G401 (cell line): ENCODE measurements at places on chromosomes 5 and 9.

DNA sequence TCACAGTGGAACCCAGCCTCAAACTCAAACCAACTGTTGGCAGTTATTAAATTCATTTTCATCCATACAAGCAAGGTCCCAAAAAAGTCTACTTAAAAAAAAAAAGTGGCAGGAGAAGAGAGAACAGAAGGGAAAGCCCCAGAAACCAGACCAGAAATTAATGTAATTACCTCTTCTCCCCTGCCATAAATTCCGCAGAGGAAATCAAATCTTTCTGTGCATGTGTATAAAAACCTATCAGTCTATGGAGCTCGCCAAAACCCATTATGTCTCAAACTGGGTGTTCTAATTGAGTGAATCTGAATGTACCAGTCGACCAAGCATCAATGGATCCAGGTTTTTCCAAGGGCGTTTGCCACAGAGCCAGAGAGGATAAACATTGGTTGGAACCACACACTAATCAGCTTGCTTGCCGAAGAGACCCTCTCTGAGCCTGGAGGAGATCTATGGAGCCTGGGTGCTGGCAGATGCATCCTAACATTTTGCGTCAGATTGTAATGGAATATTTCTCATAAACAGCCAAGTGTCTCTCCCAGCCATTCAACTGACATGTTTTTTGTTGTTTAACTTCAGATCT, 7.9 kb upstream of the HAND1 start:
- DNase-seq: no peak

DNA sequence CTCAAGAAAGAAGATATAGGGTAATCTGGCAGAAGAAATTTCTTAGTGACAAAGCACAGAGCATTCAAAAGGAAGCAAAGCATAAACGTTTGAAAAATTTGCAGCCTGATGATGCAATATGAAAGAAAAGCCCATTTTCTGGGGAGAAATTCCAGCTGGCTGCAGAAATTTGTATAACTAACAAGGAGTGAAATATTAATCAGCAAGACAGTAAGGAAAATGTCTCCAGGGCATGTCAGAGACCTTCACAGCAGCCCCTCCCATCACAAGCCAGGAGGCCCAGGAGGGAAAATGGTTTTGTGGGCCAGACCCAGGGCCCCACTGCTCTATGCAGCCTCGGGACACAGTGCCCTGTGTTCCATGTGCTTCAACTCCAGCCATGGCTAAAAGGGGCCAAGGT, 359.4 kb downstream of the HINT1 start:
- DNase-seq: no peak

DNA sequence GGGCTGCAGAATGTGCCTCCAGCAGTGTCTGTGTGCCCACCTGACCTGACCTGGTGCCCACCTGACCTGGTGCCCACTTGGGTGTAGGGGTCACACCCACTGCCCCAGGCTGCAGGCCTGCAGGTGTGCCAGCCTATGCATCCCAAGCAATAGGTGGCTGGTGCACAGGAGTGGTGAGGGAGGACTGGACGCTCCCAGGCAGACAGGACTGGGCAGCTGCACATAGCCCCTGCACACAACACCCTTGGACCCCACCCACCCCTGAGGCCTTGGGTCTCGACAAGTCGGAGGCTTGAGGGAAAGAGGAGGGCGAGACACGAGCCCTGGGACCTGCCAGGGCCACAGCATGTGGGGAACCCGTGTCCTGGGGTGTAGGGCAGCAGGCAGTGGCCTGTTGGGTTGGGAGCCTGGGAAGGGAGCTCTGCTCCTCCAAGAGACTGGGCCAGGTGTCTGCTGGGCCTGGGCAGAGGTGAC, 10.8 kb upstream of the NRARP start:
- no peak for DNase-seq

GRCh38 chr5:37121465-37121864, 127.7 kb downstream of the CPLANE1 start:
- no peak for DNase-seq

- no peak for DNase-seq
Measured at GRCh38 chr5:103408408-103408807, 149.8 kb downstream of the MACIR start.

GRCh38 chr9:88390371-88390990, 2.2 kb downstream of the SPIN1 start:
- no peak for DNase-seq

DNA sequence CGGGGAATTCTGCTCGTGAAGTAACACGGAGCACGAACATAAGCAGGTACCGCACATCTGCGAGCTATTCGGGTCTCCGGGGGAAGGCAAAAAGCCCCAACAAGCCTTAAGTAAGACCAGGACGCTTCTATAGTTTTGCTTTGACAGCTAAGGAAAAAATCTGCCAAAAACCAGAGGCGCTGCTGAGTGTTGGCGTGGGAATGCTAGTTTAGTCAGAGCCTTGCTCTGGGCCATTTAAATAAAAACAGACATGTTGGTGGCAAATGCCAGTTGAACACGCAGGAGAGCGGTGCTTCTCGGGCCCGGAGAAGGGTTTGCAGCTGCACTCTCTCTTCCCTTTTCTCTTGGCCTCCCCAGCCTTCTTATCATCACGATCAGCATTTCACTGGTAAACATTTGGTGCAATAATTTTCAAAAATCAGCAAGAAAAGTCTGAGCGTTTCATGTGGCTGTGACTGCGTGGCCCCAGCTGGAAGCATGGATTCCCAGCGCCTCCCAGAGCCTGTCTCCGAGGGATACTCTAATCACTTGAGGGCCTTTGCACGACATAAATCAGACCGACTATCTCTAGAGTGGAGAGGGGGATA, 6.4 kb upstream of the NOTCH1 start:
- no peak for DNase-seq

- no peak for DNase-seq
Measured at GRCh38 chr5:151271336-151271735, 18.4 kb downstream of the GM2A start.

DNA sequence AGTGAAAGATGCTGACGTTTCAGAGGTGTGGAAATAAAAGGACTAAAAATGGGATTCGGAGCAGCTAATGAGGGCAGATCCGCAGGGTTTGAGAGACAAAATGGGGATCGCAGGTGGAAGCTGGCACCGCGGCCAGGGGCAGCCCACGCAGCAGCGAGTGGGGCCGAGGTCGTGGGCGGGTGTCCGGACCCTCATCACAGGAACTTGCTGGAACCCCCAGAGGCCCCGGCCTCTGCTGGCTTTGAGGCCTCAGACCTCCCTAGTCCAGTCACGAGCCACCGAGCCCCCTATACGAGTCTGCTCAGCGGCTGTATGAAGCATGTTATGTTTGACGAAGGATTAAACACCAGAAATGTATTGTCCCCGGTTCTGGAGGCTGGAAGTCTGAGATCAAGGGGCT, 45.8 kb upstream of the FCN1 start:
- no peak for DNase-seq

GRCh38 chr5:53678981-53679660, 118.7 kb downstream of the NDUFS4 start:
- DNase-seq: no peak

DNA sequence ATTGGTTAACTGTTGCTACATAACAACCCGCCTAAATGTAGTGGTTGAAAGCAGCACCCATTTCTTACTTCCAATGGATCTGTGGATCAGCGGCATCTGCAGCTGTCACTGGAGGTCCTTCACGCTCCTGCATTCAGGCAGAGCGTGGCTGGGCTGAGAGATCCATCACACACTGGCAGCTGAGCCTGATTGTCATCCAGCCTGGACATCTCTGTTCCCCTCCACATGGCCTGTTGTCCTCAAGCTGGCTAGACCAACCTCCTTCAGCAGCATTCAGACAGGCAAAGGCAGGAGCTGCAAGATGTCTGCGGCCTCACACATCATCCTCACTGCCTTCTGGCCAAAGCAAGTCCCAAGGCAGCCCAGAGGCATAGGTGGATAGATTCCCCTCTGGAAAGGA, 36.9 kb downstream of the DYNC2I2 start:
- DNase-seq: no peak

- DNase-seq: no peak
Measured at GRCh38 chr9:129544761-129545160, 76.1 kb downstream of the C9orf50 start.

GRCh38 chr9:91711755-91712601, 238.1 kb downstream of the ROR2 start:
- peak; percentile 16 for DNase-seq

- no peak for DNase-seq
Measured at GRCh38 chr5:88934439-88934838, 51.5 kb upstream of the MEF2C start.

GRCh38 chr9:37392272-37392671, 30.2 kb upstream of the GRHPR start:
- no peak for DNase-seq

- DNase-seq: no peak
Measured at GRCh38 chr9:13688223-13688989, 408.9 kb upstream of the MPDZ start.

GRCh38 chr9:86604741-86605140, 250.5 kb upstream of the TUT7 start:
- no peak for DNase-seq

GRCh38 chr5:96942078-96942477, 6.2 kb downstream of the LNPEP start:
- DNase-seq: no peak

DNA sequence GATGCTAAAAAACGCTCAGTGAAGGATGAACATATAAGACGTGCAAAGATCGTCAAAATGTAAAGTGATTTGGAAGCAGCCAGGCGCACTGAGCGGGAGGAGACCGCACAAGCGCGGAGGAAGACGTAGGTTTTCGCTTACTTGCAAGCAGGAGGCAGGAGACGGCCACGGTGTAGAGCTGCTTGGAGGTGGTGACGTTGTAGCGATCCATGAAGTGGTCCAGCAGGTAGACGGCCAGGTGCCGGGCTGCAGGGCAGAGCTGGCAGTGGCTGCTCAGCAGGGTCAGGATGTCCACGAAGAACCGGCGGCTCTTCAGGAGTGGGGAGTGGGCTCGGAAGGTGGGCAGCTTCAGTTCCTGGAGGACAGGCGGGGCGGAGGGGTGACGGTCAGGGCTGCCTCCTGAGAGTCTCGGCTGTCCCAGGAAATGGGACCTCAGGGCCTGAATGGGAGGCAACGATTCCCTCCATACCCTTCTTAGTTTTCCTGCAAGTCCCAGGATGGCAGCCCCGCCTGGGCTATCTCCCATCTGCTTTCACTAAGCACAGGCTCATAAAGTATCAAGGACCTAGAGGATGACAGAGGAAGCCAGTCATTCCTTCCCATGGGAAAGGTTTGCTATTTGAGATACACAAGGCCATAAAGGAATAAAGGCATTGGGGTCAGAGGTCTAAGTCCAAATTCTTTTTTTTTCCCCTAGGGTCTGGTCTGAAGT, 31.8 kb downstream of the CCNJL start:
- DNase-seq: no peak

GRCh38 chr5:64869419-64869818, 100.7 kb downstream of the CWC27 start:
- DNase-seq: no peak

DNA sequence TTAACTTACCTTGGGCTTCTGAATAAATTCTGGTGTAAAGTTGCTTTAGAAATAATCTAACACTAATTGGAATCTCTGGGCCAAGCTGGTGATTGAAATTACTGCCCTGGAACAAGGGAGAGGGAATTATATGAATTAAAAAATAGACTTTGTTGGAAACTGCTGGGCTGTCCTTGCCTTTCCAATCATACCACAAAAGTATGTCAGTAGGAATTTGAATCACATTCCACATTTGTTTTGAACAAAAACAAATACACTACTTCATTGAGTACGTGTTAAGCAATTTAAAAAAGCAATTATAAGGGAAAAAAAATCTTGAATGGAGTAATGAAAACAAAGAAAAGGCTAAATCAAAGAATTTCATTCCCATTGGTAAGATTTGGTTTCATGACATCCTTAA, 102.5 kb upstream of the SREK1 start:
- no peak for DNase-seq

- DNase-seq: no peak
Measured at GRCh38 chr9:5684101-5684500, 55.2 kb downstream of the RIC1 start.

GRCh38 chr9:114856215-114856941, 50.5 kb upstream of the TNFSF15 start:
- DNase-seq: no peak

DNA sequence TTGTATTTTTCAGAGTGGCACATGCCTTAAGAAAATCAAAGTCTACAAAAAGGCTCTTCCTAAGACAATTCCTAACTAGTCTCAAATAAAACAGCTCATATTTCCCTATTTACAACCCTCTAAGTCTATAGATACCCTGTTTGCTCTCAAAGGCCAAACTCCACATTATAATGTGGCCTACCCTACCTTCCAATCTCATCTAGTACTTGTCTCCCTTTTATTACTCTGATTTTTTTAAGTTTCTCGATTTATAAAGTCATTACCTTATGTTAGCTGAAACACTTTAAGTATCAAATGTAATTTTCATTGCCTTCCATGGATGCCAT, 19.4 kb downstream of the KIAA1191 start:
- no peak for DNase-seq
